Left kidney (tissue), 8 donors: ENCODE measurements at places on chromosomes 3 and 15.

GRCh38 chr3:195081242-195081963 lies 189.6 kb downstream of the XXYLT1 start:
- no peak for DNase-seq

- DNase-seq, result peak; percentile 46
Observed at GRCh38 chr15:51162865-51163762, 68.4 kb upstream of the TNFAIP8L3 start.

DNA sequence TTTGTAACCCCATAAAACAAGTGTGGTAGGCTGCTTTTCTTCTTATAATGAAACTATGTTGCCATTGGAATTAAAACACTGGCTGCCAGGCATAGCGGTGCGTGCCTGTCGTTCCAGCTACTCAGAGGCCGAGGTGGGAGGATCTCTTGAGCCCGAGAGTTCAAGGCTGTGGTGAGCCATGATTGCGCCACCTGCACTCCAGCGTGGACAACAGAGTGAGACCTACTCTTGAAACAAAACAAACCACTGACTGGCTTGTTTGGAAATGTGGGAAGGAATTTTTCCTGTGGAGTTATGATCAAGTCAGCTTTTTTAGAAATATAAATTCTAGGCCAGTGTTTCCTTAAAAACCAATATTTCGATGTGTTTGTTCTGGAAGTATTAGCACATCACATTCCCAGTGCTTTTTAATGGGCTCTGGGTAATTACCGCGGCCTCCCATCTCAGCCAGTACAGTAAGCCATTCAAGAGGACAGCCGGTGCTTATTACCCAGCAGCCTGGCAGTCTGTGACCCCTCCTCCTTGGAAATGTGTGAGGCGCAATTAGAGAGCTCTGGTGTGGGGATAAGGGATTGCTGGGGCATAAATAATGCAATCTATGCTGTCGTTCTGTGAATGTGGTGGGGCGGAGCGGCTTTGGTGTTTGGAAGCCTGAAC lies 58.3 kb upstream of the TRAK1 start:
- peak; percentile 75 for DNase-seq

DNA sequence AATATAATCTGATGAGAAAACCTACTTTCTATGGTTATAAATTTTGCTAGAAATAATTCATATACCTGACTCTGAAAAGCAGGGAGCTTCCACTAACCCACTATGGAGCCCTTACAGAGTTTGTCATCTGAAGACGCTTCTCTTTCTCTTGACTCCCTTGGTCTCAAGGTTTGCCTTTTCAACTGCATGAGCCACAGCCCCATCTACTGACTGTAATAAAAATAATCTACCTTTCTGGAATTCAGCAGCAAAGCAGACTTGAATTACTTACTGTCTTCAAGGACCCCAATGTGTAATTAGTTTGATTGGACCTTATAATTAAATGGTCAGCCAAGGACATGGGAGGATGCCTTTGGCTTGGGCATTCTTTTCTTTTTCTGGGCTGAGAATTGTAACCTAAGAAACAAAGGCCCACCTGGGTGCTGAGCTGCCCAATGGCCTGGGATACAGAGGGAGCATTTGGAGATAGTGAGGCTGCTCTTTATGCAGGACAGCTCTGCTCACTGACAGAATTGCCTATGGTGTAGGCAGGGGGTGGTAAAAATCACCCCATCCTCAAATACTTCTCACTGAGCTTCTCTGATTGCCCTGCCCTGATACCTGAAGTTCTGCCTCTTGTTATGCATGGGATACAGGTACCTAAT lies 178.6 kb upstream of the TRIM42 start:
- DNase-seq, result peak; percentile 27

GRCh38 chr3:109685084-109686079 lies 348.0 kb upstream of the DPPA4 start:
- no peak for DNase-seq

DNA sequence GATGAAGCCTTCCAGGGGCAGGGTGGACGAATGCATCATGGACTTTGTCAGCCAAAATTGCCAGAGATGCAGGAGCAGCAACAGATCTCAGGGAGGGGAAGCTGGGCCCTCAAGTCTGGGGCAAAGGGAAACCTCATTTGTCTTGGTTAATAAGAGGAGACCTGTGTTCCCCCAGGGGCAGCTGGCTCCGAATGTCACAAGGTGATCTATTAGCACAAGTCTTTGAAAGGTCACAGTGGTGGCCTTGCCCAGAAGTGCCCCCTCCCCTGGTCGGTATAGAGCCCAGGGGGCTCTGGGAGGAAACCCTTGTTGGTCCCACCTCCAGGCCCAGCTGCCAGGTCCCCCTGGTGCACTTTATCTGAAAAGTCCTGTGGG lies 46.2 kb downstream of the ABTB1 start:
- DNase-seq, result no peak

- no peak for DNase-seq
Observed at GRCh38 chr3:130569461-130570365, 52.7 kb downstream of the COL6A6 start.

DNA sequence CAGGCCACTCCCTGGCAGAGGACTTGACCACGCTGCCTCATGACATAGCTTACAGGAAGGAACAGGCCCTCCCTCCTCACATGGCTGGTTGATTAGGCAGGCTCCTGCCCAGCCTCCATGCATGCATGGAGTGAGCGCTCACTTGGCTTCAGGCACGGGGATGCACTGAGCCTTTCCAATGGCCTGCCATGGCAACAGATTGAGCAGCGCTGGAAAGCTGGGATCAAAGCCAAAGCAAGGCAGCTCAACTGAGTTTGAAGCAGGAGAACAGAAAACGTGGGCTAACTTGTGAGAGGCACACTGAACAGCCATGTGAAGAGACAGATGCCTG lies 5.9 kb upstream of the GRAMD2A start:
- DNase-seq, result peak; percentile 22

- no peak for DNase-seq
Observed at GRCh38 chr3:36814066-36814717, 49.8 kb upstream of the DCLK3 start.

DNA sequence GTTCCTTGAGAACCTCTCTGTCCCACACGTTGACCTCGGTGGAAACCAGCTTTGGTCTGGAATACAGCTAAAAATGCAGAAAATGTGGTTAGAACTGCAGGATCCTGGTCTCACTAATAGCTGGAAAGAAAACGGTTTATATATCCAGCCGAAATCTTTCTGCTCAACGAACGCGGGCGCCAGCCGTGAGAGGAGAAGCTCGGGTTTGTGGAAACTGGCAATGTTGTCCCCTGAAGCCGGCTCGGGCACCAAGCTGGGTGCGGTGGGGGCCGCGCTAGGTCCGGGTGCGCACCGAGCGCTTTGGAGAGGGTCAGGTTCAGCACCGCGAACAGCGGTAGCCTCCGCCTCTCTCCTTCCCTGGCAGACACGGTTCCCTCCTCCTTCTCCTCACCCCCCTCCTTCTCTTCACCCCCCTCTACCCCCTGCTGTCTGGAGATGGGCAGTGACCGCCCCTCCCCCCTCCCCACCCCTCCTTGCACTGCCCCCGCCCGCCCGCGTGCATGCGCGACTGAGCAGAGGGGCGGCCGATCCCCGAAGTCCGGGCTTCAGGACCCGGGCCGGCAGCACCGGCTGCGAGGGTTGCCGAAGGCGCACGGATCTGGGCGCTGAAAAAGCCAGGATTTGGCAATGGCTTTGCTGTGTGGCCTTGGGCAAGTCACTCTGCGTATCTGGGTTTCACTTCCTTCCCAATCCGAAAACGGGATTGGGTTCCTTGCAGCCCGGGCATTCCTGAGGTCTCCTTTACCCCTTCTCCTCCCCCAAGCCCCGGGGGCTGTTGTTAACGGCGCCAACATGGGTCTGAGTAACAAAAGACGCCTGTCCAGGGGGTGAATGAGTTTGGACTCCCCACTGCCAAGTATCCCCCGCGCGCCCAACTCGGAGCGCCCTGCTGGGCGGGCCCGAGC lies at the start of gene SKOR1:
TSS of gene SKOR1 (plus strand) at position 534 of the 905 bp plus-strand sequence. CDS start at position 628, 94 bp downstream.
- DNase-seq, result no peak

- DNase-seq, result no peak
Observed at GRCh38 chr15:72042865-72043264, 75.1 kb downstream of the MYO9A start.

- DNase-seq, result no peak
Observed at GRCh38 chr15:74402873-74403587, 30.7 kb downstream of the SEMA7A start.

- DNase-seq, result no peak
Observed at GRCh38 chr3:89113344-89113743, 5.9 kb downstream of the EPHA3 start.

- DNase-seq, result no peak
Observed at GRCh38 chr15:27763514-27763913, 335.6 kb downstream of the OCA2 start.

DNA sequence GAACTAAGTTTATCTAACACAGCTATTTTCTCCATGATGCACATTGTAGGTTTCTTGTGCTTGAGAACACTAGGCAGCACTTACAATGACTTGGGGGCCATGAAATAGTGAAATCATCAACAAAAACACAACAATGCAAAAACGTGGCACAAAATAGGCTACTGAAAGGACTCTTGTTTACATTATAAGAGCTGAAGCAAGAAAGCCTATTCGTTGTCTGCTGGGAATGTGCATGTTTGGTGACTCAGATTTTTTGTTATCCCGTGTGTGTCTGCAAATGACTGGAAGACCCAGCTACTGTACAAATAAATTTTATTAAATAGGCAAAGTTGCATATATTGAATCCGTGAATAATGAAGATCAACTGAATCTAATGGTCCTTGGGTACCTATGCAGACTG lies 85.0 kb downstream of the TCF12 start:
- no peak for DNase-seq

DNA sequence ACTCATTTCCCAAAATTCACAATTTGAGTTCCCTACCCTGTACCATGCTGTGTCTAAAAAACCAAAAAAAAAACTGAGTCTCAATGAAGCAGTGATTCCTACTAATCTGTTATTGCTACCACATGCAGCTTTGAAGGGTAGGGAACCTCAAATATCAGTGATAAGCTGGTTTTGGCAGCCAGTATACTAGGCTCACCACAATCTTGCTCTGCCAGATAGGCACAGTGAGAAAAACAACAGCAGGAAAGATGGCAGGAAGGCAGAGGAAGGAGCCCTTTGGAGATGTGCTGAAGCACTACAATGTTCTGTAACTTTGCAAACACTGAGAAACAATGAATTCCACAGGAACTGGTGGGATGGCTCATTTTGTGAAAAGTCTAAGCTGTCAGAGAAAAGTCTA lies 96.9 kb upstream of the UBP1 start:
- no peak for DNase-seq

DNA sequence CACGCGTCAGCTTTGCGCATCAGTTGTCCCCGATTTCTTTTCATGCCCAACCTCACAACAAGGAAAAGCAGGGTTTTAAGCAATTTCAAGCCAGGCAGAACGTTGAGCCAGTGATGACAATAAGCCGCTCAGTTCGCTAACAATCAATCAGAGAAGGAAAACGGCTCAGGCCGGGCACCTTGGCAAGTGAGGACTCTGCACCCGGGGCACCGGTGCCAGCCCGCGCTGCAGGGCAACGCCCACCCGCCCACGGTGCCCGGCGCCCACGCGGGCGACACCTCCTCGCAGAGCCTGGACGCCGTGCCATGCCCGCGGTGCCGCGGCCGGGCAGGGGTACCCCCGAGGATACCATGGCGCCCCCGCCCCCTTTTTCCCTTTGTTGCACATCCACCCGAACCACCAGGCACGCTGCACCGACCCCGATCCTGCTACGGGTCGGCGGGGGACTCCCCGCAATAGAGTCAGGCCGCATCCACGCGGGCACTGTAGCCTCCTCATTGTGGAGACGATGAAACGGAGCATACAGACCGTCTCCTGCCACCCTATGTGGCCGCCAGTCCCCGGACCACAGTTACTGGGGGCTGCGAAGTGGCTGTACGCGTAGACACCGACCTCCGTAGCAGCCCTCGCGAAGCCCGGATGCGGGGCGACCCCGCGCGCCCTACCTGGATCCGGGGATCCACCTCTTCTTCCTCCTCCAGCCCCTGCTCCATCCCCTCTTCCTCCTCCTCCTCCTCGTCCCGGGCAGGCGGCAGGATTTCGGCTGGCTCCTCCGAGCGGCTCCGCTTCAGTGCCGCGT lies 581 bp downstream of the SH3BP5 start:
- no peak for DNase-seq

GRCh38 chr3:18018491-18019160 lies 276.2 kb upstream of the TBC1D5 start:
- DNase-seq, result peak; percentile 6

DNA sequence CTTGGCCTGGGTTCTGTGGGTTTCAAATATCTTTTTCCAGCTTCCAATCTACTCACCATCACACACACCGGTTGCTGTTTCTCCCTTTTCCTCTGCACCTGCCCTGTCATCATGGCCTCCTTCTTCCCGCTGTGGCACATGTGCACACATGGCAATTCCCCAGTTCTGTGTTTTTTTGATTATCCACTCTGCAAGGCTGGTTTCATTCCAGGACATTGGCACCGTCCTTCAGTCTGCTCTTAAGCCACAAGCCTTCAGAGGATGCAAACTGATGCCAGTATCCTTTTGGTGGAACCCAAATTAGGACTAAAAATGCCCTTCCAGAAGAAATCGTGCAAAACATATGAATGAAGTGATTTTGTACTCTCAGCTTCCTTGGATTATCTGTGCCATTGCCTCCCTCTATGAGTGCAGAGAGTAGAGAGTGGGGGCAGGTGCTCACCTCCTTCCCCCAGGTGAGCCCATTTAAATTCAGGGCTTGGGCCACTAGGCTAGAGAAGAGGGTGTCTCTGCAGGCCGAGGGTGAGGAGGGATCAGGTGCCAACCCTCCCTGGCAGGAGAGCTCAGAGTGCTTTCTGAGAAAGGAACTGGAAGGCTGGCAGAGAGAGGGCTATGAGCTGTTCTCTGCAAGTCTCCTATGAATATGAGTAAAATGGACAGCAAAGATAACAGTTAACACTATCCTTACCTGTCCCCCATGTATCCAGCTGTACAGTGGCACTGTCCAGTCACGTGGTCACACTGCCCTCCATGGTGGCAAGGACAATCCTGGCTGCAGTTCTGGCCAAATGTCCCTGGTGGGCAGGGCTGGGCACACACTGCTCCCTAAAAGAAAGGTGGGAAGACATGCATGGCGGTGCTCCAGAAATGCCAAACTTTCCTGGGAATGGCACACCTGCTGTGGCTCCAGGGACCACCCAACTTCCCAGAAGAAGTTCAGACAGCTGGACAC lies 100.8 kb downstream of the RAB11A start:
- no peak for DNase-seq

- DNase-seq, result no peak
Observed at GRCh38 chr3:17793542-17794195, 51.2 kb upstream of the TBC1D5 start.

- DNase-seq, result no peak
Observed at GRCh38 chr15:73621286-73621826, 11.8 kb downstream of the NPTN start.

DNA sequence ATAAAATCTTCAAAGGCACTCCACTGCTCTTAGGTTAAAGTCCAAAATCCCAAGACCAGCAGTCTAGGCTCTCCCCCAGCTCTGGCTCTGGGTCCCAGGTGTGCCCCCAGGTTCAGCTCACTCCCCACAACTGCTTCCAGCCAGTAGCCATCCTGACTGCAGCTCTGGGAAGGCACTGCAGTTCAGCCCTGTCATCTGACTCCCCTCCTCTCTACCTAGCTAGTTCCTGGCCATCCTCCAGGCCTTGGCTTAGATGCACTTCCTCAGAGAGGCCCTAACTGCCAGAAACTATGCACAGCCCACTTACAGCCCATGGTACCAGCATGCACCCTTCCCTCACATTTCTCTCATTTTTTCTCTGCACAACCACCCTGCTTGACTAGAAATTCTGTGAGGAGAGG lies 25.5 kb downstream of the TBC1D2B start:
- DNase-seq, result no peak
